ENCODE measurements at places on chromosomes 1 and 21. TPM values are rescaled to one million over a fixed set of nuclear protein-coding genes. Genes with fewer than 3 reads are reported as not detected.

TRPM2 gene
- 1.3 TPM for polyA plus RNA-seq

DNA sequence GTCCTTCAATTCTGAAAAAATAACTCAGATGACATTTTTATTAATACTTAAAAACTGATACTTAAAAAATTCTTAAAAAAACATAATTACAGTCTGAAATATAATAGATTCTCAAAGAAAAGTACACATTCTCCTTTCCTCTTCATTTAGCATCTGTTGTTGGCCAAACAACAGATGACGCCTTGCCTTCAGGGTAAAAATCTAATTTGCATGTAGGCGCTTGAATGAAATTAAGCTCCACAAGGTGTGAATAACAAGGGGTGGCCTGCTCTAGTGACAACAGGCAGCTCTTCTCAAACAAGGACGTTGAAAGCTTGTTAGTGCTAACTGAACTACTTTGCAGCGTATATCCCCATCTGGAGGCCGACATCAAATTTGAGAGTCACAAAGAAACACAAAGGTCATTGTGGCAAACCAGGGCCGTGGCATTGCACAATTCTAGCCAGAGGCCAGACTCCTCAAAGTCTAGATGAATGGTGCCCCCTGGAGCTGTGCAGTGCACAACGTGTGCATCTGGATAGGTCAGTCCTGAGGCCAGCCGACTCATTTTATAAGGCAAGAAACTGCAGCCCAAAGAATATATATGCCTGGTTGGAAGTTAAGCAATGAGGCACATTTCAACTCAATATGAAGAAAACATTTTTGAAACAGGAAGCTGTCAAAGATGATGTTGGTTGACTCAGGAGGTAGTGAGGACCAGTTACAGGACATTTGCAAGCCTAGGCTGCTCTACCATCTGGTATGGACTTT lies 459.2 kb upstream of the RUNX1 start:
- no peaks in the 10 kb centered on the region for H3K27me3 ChIP-seq
- DNase-seq = no peak
- H3K4me3 ChIP-seq = no peak overlapping the region

GRCh38 chr1:211589782-211590721 lies 11.1 kb upstream of the SLC30A1 start:
- H3K4me1 ChIP-seq = peaks cover 3% of the 10 kb centered on the region
- no peaks in the 10 kb centered on the region for H3K36me3 ChIP-seq
- DNase-seq = peak; percentile 61
- H3K27ac ChIP-seq = no peak overlapping the region
- H3K4me3 ChIP-seq = no peak overlapping the region

GRCh38 chr1:3763351-3764125 lies 9.0 kb upstream of the SMIM1 start:
- no peak overlapping the region for H3K27ac ChIP-seq
- no peaks in the 10 kb centered on the region for H3K36me3 ChIP-seq
- H3K4me1 ChIP-seq = no peaks in the 10 kb centered on the region
- no peak for DNase-seq

DNA sequence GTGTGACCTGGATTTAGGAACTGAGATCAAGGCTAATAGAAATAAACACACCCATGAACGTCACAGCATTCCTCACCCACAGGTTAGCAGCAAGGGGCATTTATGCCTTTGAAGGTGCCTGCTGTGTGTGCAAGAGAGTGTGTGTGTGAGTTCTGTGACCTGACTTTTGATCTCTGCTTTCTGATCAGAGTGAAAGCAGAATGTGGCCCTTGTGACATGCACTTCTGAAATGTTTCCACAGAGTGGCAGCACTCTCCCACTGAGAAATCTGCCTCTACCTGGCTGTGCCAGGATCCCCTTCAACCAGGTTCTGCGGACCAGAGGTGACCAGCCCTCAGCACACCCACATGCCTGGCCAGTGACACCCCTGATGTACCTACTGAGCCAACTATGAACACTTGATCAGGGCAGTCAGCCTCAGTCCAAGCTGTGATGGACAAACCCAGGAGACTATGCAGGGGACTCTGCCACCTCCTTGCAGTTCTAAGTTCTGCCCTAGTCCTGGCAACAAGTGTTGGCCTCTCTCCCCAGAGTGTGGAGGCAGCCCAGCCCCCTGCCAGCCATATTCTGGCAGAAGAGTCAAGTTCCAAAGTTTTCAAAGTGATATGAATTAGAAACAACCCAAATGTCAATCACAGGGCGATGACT lies 41.0 kb downstream of the RXRG start:
- H3K36me3 ChIP-seq = no peaks in the 10 kb centered on the region
- H3K4me3 ChIP-seq = no peak overlapping the region
- H3K27me3 ChIP-seq = no peaks in the 10 kb centered on the region
- no peak overlapping the region for H3K27ac ChIP-seq

GRCh38 chr1:119987112-119987511 lies 82.3 kb downstream of the NOTCH2 start:
- H3K4me1 ChIP-seq = peaks cover 7% of the 10 kb centered on the region
- H3K27me3 ChIP-seq = no peaks in the 10 kb centered on the region
- DNase-seq = no peak
- no peak overlapping the region for H3K4me3 ChIP-seq
- H3K27ac ChIP-seq = no peak overlapping the region

DNA sequence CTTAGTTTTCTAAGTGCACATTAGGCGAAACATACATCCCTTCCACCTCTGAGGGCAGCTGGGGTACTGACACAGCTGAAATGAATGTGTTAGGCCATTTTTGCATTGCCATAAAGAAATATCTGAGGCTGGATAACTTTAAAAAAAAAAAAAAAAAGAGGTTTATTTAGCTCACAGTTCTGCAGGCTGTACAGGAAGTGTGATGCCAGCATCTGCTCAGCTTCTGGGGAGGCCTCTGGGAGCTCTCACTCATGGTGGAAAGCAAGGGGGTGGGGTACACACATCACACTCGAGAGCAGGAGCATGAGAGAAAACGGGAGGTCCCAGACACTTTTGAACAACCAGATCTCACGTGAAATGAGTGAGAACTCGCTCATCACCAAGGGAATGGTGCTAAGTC lies 158.1 kb downstream of the PSMG1 start:
- no peaks in the 10 kb centered on the region for H3K36me3 ChIP-seq
- DNase-seq = no peak
- H3K27me3 ChIP-seq = no peaks in the 10 kb centered on the region
- H3K4me1 ChIP-seq = peaks cover 30% of the 10 kb centered on the region

C1orf56 gene
- 2.6 TPM for polyA plus RNA-seq

GRCh38 chr21:14675774-14676530 lies 129.8 kb upstream of the SAMSN1 start:
- no peak for DNase-seq
- no peaks in the 10 kb centered on the region for H3K36me3 ChIP-seq
- no peak overlapping the region for H3K27ac ChIP-seq
- no peaks in the 10 kb centered on the region for H3K4me1 ChIP-seq
- no peaks in the 10 kb centered on the region for H3K27me3 ChIP-seq

DNA sequence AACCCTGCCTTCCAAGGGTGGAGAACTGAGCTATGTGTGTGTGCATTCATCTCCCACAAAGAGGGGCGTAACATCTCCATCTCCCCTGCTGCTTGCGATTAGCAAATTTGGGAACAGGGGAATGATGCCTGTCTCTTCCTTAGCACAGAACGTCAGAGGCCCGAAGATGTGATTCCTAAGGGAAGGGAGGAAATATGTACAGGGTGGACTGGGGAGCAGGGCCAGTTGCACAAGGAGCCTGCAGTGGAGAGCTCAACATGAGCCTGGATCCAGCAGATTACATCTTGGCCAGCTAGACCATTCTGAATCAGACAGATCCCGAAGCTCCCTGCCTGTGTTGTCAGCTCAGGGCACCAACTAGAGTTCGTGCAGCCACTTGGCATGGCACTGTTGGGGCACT lies 118.1 kb downstream of the NGF start:
- H3K27ac ChIP-seq = no peak overlapping the region
- no peak overlapping the region for H3K4me3 ChIP-seq
- no peak for DNase-seq
- H3K36me3 ChIP-seq = no peaks in the 10 kb centered on the region

DNA sequence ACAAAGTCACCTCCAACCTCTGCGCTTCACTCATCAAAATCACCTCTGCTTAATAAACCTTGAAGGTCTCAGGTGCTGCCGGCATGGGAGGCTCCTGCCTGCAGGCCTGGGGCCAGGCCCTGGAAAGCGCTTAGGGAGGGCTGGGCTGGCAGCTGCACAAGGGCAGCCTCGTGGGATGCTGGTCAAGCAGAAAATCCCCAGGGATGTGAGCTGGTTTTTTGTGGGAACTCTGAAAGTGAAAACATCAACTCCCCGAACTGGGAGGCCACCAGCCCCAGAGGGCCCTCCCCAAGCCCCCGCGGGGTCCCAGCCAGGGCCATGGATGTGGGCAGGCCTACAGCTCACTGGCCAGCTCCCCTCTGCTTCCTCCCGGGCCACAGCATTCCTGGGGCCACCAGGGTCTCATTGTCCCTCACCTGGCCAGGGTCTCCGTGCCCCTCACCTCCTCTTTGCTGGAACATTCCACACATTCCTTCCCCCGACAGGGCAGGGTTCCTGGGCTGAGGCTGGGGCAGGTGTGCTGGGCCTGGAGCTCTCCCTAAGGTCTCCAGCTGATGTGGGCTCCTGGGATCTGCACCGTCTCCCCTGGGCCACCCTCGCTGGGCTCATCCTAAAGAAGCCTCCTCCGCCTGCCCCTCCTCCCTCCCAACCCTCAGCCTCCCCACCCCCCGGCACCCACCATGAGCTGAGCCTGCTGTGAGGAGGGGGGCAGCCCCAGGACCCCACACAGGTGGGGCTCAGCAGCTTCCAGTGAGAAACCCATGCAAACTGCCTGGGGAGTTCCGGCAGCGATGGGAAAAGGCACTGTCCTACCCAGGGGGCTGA lies 36.0 kb upstream of the POFUT2 start:
- DNase-seq = peak; percentile 72
- H3K27me3 ChIP-seq = no peaks in the 10 kb centered on the region
- H3K4me3 ChIP-seq = no peak overlapping the region
- peaks cover 25% of the 10 kb centered on the region for H3K4me1 ChIP-seq
- no peaks in the 10 kb centered on the region for H3K36me3 ChIP-seq

HFM1 gene
- 3.2 TPM for polyA plus RNA-seq

DUSP23 gene
- 63.8 TPM for polyA plus RNA-seq

DNA sequence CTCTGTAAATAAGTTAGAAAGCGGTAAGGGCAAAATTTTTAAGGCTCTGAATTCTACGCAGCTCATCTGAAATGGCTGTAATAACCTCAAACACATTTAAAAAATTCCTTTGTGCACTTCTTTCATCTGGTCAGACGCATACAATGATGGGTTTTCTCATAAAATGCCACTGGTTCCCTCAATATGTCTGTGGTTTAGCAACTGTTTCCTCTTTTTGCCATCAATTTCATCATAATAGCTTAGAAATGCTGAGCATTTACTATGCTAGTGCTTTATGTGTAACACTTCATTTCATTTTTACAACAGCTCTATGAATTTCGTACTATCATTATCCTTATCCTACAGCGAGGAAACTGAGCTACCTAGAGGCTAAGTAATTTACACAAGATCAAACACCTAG lies 35.3 kb upstream of the DMRTA2 start:
- no peak overlapping the region for H3K4me3 ChIP-seq
- H3K27ac ChIP-seq = no peak overlapping the region
- no peaks in the 10 kb centered on the region for H3K36me3 ChIP-seq
- no peak for DNase-seq

DNA sequence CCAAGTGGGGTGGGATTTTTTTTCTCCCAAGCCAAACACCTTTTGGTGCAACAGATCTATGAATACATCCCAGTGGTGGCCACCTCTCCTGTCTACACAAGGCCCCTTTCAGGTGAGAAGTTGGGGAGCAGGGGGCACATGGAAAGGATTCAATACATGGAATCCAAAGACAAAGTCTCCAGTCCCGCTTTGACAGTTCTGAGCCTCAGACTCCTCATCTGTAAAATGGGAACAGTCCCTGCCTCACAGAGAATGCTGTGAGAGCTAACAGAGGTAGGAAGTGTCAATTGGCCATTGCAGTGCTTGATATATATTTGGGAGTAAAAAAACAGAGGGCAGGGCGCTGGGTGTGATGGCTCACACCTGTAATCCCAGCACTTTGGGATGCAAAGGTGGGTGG lies 26.7 kb upstream of the ZNF436 start:
- no peak overlapping the region for H3K4me3 ChIP-seq
- no peak for DNase-seq
- peaks cover 16% of the 10 kb centered on the region for H3K4me1 ChIP-seq
- H3K27ac ChIP-seq = no peak overlapping the region
- no peaks in the 10 kb centered on the region for H3K27me3 ChIP-seq
- H3K36me3 ChIP-seq = no peaks in the 10 kb centered on the region

- no peak overlapping the region for H3K4me3 ChIP-seq
- no peak overlapping the region for H3K27ac ChIP-seq
- no peak for DNase-seq
These were observed 29.1 kb upstream of the SLC25A33 start for GRCh38 chr1:9510130-9510529.

- no peaks in the 10 kb centered on the region for H3K36me3 ChIP-seq
- H3K27me3 ChIP-seq = no peaks in the 10 kb centered on the region
- no peaks in the 10 kb centered on the region for H3K4me1 ChIP-seq
These were observed 70.9 kb upstream of the POU3F1 start for GRCh38 chr1:38117444-38117887.

DNA sequence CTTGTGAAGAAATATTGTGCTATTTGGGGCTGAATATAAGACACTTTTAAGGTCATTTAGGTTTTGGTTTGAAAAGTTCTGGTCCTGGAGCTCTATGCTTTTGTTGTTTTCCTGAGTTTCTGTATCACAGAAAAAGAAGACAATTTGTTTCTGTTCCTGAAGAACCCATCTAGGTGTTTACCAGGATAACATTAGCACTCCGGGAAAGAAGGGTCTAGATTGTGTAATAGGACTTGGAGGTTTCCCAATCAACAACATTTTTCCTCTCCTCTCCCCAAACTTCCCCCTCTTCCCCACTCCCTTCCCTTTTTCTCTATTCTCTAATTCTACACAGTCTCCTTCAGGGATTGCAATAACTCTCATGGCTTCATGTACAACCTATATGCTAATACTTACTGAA lies 78.7 kb downstream of the PTPRC start:
- DNase-seq = no peak
- no peak overlapping the region for H3K27ac ChIP-seq
- no peaks in the 10 kb centered on the region for H3K27me3 ChIP-seq
- no peak overlapping the region for H3K4me3 ChIP-seq
- no peaks in the 10 kb centered on the region for H3K36me3 ChIP-seq

TIMM17A gene
- polyA plus RNA-seq = 31.5 TPM

GRCh38 chr1:226082959-226083301 lies 20.4 kb downstream of the H3-3A start:
- H3K4me3 ChIP-seq = peak overlapping the region; percentile 53
- peak overlapping the region; percentile 15 for H3K27ac ChIP-seq

CSF1 gene
- polyA plus RNA-seq = 48.6 TPM

UMODL1 gene
- polyA plus RNA-seq = not detected

FCRL2 gene
- 0.12 TPM for polyA plus RNA-seq

All from ovary (tissue), 10 donors.